Tibial artery (tissue), 4 donors: ENCODE measurements at places on chromosomes 5 and 9.

GRCh38 chr5:68215898-68216244 is 315 bp downstream of the PIK3R1 start:
- no peak for DNase-seq

- DNase-seq, result no peak
Measured at GRCh38 chr9:18299449-18299848, 174.5 kb upstream of the ADAMTSL1 start.

- no peak for DNase-seq
Measured at GRCh38 chr9:35552376-35552775, 52.7 kb upstream of the TESK1 start.

DNA sequence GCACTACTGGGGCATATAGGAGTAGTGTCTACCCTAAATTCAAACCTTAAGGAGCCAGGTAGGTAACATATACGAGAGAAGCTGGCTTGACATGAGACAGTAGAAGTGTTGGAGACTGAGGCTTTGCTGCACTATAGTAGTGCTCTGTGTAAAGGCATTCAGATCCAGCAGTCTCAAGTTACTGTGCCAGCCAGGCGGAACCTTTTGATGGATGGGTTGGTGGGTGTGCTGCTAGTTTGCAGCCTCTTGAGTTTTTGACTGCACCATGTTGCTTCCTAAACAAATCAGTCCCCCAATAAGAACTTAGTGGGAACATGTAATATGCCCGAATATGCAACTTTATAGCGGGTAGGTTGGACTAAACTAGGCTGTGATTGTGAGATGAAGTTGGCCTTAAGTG is 1.5 kb downstream of the CLTA start:
- DNase-seq, result no peak

GRCh38 chr9:126472948-126473298 is 140.8 kb upstream of the LMX1B start:
- no peak for DNase-seq

GRCh38 chr5:6905883-6906282 is 192.7 kb downstream of the TENT4A start:
- DNase-seq, result peak; percentile 70
